ENCODE measurements at places on chromosomes 13 and 19.
A peak's percentile ranks its signal among the peaks of the same experiment; 100 is the strongest.

DNA sequence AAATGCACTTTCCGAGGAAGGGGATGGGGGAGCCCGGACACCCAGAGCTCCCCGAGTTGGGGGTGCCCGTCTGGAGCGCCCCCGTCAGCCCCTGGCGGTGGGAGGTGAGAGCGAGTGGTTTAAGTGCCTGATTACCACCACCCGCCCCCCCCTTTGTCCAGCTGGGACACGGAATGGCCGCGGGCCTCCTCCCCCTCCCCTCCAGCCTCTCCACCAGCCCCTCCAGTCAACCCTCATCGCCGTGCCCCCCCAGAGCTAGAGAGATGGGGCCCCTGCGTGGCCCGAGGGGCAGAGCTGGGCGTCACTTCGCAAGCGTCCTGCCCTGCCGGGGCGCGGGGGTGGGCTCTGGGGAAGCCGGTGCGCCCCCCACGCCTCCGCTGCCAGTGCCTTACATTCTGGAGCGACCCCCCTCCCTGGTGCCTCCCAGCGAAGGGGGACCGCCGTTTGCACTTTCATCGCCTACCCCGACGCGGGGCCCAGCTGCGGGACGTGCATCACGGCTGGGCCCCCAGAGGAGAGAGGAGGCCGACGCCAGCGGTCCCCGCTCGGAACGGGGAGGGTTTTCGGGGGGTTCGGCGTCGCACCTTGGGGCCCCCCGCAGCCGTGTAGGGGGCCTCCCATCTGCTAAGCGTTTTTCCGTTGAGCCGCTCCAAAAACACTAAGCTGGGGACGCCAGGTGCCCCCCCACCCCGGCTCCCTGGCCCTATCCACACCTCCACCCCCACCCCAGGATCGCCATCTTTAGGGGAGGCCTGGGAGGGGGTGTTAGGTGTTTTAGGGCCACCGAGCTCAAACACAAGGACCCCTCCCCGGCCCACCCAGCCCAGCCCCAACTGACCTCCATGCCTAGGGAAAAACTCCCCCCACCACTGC is 16.4 kb downstream of the SMIM24 start:
- DNase-seq, result no peak

DNA sequence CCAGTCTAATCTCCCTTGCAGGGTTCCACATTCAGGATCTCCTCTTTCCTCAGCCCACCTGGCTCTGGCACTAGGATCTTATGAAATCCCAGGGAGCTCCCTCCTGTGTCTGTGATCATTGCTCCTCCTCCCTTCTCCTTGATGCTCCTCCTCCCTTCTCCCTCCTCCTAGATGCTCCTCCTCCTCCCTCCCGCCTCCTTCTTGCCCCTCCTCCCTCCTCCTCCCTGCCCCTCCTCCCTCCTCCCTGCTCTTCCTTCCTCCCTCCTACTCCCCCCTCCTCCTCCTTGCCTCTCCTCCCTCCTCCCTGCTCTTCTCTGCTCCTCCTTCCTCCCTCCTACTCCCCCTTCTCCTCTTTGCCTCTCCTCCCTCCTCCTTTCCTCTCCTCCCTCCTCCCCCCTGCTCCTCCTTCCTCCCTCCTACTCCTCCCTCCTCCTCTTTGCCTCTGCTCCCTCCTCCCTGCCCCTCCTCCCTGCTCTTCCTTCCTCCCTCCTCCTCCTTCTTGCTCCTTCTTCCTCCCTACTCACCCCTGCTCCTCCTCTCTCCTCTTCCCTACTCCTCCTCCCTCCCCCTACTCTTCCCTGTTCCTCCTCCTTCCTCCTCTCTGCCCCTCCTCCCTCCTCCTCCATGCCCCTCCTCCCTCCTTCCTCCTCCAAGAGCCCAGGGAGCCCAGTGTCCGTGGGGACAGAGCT is 14.9 kb upstream of the ZBTB7A start:
- DNase-seq, result peak; percentile 44

- DNase-seq, result peak; percentile 54
Measured at GRCh38 chr19:16096280-16096855, 15.3 kb upstream of the RAB8A start.

- no peak for DNase-seq
Measured at GRCh38 chr19:41298348-41298964, 11.5 kb upstream of the CCDC97 start.

DNA sequence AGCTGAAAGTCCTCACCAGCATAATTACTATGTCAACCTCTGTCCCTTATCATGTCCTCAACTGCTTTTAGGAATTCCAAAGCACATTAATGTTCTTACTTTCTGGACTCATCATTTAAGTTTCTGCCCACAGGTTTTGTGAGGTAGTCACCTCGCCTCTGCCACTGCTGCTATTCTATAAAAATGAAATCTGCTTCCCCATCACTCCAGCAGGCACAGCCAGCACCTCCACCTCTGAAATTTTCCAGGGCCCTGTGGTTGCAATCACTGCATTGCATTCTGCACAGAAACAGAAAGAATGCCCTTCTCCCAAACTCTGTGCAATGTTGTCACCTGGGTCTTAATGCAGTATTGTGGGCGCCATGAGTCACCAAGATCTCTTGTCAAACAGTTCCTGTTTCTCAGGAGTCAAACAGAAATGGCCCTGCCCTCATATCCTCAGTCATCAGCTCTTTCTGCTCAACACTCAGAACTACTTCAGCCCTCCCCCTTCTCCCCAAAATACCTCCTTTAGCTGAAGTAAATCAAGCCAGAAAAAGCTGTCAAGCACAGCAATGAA is 529.2 kb upstream of the NBEA start:
- DNase-seq, result no peak

DNA sequence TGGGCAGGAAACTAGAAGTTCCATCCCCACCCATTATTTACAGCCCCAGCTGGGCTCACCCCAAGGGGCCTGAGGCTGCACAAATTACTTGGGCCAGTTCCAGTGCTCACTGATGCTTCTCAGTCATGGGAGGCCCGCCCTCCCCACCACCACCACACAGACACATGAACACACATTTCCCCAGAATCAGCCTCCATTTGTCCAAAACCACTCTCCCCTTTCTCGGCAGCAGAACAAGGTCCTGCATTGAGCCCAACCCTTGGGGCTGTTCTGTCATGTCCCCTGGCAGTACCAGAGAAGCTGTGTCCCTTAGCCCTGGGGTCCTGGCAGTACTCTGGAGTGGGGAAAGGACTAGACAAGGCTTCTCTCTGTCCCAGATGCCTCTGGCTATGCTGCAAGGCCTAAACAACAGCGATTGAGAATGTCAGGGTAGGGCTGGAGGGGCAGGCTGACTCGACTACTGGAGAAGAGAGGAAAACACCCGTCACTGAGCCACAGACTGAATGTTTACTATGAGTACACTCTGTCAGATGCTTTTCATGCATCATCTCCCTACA is 21.8 kb downstream of the SAMD4B start:
- no peak for DNase-seq

DNA sequence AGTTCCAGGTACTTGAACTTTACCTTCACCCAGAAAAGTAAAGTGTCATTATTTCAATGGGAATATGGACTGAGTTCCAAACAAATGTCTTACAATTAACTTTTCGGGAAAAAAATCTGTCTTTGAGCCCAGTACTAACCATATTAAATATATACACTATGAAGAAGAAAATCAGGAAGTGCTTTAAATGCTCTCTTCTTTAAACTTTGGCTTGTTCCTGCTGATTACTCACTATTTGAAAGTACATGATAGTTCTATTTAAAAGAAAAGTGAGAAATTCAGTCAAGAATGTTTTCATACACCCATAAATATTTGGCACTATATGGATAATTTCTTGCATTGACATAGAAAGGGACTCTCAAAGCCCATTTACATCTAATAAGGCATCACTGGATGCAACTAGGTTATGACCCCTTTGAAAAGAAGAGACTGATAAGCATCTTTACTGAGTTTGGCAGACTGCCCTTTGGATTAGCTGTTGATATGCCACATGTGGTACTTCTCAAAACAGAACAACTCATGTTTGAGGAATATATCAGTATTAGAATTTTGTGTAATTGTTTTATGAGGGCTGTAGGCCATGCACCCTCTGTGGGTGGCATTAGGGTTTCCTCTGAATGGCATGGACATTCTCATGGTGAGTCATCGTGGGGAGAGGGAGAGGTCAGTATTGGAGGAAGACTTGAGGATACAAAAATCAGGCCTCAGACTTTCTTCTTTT is 25.0 kb upstream of the VWA8 start:
- no peak for DNase-seq

GRCh38 chr19:681029-682019 is 5.1 kb downstream of the FSTL3 start:
- no peak for DNase-seq

DNA sequence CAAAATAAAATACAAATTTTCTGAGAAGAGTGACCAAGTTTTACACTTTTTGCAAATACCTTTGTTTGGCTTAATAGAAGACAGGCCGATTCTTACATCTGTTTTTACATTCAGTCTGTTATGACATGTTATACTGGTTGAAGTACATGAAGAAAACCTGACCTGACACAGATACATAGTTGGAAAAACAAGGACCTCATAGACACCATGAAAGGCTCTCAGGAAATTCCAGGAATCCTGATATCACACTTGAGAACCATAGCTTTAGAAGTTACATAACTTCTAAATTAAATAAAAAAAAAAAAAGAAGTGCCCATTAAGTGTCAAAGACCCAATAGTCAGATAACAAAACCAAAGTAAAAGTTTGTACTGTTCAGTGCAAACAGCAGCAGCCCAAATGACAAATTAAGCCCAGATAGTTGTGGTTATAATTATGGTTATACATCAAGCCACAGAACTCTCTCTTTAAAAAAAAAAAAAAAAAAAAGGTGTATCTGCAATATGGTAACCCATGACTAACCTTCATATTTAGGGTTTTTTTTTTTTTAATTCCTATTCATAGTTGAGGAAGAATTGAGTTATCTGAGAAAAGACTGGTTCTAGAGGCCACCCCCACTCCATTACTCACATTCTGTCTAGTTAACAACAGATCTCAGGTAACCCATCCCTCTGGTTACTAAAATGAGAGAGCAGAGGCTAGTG is 19.8 kb downstream of the RBM26 start:
- DNase-seq, result no peak

DNA sequence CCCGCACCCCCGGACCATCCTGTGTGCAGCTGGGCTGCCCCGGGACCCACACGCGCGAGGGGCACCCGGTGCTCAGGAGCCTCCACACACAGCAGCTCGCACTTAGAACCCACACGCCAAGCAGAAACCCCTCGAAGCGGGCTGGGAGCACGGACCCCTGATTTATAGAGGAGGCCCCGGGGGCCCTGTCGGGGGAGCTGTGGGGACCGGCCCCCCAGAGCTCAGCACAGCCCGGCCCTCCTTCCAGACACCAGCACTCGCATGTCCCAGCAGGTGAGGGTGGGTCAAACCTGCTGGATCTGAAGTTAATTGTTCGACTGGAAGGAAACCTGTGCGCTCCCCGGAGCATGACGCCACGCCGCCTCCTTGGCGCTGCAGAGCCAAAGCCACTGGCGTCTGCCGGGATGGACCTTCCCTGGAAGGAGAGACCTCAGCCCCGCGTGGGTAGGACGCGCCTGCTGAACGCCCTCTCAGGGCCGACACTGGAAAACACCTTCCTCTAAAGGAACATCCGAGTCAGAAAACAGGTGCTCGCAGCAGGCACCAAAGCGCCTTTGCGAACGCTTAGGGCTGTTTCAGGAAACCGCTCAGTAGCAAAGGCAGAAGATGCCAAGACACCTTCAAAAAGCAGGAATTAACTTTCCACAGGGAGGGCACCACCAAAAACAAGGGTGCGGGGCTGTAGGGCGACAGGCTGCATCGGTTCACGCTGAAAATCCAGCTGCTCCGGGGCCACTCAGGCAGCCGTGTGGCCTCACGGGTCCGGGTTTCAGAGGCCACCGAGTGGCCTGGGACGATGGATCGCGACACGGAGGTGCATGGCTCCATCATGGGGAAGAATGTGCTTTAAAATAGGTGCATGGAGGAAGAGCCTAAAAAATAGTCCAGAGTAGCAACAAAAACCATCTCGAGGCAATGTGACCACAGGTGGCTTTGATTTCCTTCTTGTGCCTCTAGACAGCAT is 37.8 kb upstream of the GRTP1 start:
- DNase-seq, result no peak

- no peak for DNase-seq
Measured at GRCh38 chr13:46010148-46010547, 42.4 kb downstream of the ZC3H13 start.

GRCh38 chr13:74646091-74646490 is 511.9 kb upstream of the KLF12 start:
- DNase-seq, result no peak

GRCh38 chr13:91291078-91291477 is 56.4 kb upstream of the MIR17HG start:
- DNase-seq, result no peak

GRCh38 chr13:31160857-31161556 is 697 bp downstream of the HSPH1 start:
- DNase-seq, result no peak

- DNase-seq, result no peak
Measured at GRCh38 chr19:16894080-16894479, 5.3 kb downstream of the F2RL3 start.

DNA sequence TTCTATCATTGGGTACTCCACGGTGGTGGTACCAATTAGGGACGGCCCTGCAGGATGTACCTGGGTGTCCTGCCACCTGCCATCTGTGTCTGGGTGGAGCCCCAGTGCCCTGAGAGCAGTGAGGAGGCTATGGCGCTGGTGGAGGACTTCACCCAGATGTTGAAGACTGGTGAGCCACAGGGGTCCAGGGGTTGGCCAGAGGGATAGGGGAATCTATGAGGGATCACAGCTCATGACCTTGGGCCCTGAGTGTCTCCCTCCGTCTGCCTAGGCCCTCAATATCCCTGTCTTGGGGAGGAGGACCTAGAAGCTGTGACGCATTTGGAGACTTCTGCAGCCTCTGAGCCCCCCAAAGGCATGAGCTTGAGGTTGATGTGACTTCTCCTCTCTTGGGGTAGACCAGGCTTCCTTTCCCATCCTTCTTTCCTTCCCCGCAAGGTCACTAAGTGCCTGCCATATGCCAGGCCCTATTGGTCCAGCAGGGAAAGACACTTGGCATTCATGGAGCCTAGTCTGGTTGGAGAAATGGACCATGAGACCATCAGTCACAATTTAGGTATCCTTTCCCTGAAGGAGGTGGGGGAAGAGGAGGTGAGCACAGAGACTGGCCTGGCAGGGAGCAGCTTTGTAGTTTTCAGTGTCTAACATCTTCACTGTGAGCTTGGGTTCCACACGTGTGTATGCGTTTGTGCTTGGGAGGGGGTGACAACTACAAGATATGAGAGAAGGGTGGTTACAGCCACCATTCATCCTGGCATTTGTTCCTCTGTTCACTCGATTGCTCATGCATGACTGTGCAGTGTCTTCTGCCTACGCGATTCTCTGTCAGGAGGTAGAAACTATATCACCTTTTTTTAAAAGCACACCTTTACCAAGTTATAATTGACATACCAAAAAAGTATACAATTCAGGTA is 5.1 kb upstream of the MZF1 start:
- DNase-seq, result no peak

GRCh38 chr19:41112728-41113290 is 1.4 kb upstream of the CYP2F1 start:
- no peak for DNase-seq

GRCh38 chr19:48959341-48960239 is 4.9 kb downstream of the BAX start:
- peak; percentile 55 for DNase-seq
